ENCODE measurements at places on chromosomes 1 and 21.

GRCh38 chr1:30084909-30085571 is 638.3 kb downstream of the MATN1 start:
- no peak for DNase-seq

GRCh38 chr1:221683681-221684080 is 58.2 kb downstream of the DUSP10 start:
- no peak for DNase-seq

- DNase-seq, result no peak
These were observed 137.7 kb downstream of the NAV1 start for GRCh38 chr1:201676641-201677040.

GRCh38 chr1:15410223-15410883 is 665 bp downstream of the EFHD2 start:
- DNase-seq, result no peak

GRCh38 chr1:21264898-21265297 is 25.4 kb downstream of the ECE1 start:
- DNase-seq, result no peak

DNA sequence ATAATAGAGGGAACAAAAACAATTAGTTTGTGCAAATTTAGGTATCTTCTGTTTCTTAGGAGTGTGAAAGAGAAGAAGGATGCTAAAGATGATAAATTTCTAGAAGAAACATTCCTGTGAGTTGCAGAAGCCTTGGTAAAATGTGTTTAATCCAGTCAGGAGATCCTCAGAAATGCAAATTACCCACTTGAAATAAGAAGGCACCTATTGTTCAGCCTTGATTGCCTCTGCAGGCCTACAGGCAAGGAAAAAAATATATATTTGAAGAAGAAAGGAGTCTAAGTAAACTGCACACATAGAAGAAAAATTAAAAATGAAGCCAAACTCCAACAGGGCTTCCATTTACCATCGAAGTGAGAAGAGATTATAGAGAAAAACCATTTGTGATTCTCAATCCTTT is 51.0 kb upstream of the LHX8 start:
- DNase-seq, result no peak

- DNase-seq, result no peak
These were observed 56.5 kb downstream of the GABPA start for GRCh38 chr21:25791319-25791718.

DNA sequence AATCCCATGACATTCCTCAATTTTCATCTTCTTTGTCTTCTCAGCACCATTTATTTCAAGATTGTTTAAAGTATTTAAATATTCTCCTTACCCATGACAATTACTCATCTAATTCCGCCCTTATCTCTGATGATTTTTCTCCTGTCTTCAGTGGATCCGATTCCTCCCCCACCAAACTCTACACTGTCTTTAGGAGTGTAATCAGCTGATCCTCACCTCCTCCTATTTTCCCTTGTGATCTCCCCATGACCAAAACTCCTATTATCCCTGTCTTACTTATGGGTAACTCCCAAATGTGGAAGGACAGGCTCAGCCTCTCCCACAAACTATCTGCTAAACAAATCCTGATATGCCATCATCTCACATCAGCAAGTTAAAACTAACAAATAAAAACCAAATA is 335.3 kb upstream of the RUNX1 start:
- DNase-seq, result no peak
